ENCODE measurements at places on chromosomes 3 and 15. TPM values are rescaled to one million over a fixed set of nuclear protein-coding genes. Genes with fewer than 3 reads are reported as not detected.
A peak's percentile ranks its signal among the peaks of the same experiment; 100 is the strongest.

DNA sequence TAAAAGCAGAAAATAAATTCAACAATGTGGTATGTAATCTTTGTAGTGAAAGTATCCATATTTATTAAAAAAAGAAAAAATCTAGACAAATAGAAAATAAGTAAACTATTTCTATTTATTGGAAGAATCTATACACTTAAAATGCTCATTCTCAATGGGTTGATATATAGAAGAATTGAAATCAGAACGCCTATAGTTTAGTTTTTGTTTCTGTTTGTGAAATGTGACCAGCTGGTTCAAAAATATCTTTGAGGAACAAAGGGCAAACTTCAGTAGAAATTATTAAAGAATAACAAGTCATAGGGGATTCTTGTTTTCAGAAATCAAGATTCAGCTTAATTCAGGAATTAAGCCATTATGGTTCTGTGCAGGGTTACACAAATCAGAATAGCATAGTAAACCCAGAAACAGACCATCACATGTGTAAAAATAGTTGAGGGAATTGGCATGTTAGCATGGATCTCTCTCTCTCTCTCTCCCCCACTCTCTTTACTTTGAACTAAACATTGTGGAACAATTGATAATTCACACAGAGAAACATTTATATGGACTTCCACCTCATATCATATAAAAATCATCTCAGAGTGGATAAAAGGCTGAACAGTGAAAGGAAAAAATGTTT, 134.0 kb downstream of the CHL1 start:
- no peak for DNase-seq

DNA sequence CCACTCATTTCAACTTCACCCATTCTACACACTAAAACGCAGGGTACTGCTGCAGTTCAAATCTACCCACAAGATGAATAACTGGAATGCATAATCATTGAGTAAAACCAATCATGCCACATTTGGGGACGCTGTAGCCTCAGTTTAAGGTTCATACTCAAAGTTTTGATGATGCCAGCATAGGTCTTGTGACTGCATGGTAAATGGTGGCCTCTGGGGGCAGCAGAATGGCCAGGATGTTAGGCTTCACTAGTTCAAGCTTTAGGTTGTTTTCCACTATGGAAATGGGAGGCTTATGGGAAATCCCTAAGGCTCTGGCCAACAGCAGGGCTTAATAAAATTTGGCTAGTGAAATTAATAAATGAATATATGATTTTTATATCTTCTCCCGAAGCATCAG, 104.3 kb upstream of the TSC22D2 start:
- no peak for DNase-seq

GRCh38 chr3:138222131-138222941, 35.2 kb downstream of the ARMC8 start:
- no peak for DNase-seq

- DNase-seq: no peak
These were observed 68.0 kb downstream of the EEFSEC start for GRCh38 chr3:128221328-128221727.

GRCh38 chr3:30352410-30353318, 253.7 kb upstream of the TGFBR2 start:
- DNase-seq: no peak

GRCh38 chr3:156407617-156408225, 147.2 kb downstream of the SSR3 start:
- no peak for DNase-seq

GRCh38 chr3:149085828-149086231, 503 bp downstream of the HLTF start:
- DNase-seq: peak; percentile 34

GRCh38 chr3:37308247-37308646, 133.9 kb upstream of the LRRFIP2 start:
- DNase-seq: no peak

- DNase-seq: peak; percentile 35
These were observed 30.3 kb upstream of the C15orf39 start for GRCh38 chr15:75171408-75171807.

GRCh38 chr3:30895329-30895728, 868 bp upstream of the GADL1 start:
- DNase-seq: no peak

- no peak for DNase-seq
These were observed 261.0 kb downstream of the ADAMTSL3 start for GRCh38 chr15:83914906-83915305.

DNA sequence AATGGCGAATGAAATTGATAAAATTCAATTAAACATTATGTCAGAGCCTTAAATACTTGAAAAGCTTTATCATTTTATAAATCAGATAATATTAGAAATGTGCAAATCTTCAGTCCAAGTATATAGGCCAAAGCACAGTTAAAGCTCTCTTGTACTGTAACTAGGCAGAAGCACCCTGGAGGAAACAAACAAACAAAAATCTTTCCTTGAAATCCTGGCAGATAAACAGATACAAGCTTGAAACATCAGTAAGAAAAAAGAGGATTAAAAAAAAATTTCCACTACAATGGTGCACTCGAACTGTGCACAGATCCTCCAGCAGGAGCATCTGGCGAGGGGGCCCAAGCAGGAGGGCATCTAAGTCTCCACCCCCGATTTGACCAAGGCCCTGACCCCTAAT, 166.6 kb downstream of the PLD1 start:
- DNase-seq: no peak

- DNase-seq: no peak
These were observed 11.2 kb downstream of the CBLB start for GRCh38 chr3:105857601-105858000.

DNA sequence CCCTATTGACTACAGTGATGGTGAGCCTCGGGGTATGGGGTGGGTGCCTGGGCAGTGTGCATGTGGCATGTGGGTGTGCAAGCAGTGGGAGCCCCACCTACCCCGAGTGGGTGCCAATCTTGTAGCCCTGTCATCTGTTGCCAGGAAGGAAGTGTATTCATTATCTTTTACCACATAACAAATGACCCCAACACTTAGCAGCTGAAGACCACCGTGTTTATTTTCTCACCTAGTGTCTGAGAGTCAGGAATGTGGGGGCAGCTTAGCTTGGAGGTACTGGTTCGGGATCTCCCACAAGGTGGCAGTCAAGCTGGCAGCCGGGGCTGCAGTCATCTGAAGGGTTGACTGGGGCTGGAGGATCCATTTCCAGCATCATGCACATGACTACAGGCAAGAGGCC, 21.7 kb downstream of the XYLB start:
- no peak for DNase-seq

GRCh38 chr15:98938799-98939198, 68.8 kb downstream of the PGPEP1L start:
- no peak for DNase-seq

The SPINT1 gene
- total RNA-seq: 2.9 TPM

The CD80 gene
- 7.2 TPM for total RNA-seq

The CDHR4 gene
- total RNA-seq: 0.08 TPM

The MCTP2 gene
- 17.2 TPM for total RNA-seq

The PAQR5 gene
- not detected for total RNA-seq

The WDR5B gene
- 5.8 TPM for total RNA-seq

The NISCH gene
- 94.5 TPM for total RNA-seq

The SAXO2 gene
- total RNA-seq: 13.9 TPM

The PP2D1 gene
- total RNA-seq: not detected

The SLC51B gene
- not detected for total RNA-seq

The SLC9C1 gene
- not detected for total RNA-seq

The PLSCR2 gene
- total RNA-seq: not detected

The PRSS50 gene
- not detected for total RNA-seq

Data from activated CD4-positive, alpha-beta T cell treated with anti-CD3 and anti-CD28 coated beads, Interleukin-2, amount 10 ng/mL, durations not matched to agents 7 days and 5 days (primary cell).